ENCODE measurements at places on chromosomes 6 and 20.

DNA sequence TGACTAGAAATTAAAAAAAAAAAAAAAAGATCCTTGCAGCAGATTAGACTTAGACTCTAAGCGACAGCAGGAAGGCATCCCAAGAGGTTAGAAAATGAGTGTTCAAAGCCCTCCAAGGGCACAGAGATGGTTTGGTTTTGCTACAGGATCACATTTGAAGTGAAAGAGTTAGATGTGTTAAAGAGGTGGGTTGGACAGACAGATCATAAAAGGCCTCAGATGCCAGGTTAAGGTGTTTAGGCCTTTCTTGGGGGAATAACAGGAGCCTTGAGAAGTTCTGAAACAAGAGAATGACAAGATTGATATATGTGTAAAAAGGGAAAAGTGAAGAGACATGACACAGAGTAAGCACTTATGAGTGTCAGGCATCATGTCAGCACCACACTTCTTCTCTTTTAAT, 107.5 kb downstream of the FYN start:
- DNase-seq = no peak

GRCh38 chr6:104608101-104608500, 251.6 kb downstream of the HACE1 start:
- DNase-seq = no peak

DNA sequence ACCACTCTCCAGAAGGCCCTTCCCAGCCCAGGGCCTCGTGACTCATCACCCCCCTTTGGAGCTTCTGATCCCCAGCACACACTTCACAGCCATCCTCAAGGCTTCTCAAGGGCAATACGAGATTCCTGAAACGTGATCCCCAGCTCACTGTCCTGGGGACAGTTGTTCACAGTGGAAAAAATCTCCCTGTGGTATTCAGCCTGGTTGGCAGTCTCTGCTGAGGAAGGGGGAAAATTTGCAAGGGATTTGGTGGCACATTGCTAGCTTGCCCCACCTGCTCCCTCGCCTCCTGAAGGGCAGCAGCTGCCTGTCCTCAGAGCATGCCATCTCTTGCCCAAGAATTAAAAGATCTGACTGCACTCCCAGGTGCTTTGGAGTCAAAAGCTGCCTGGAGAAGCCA, 20.7 kb upstream of the PKHD1 start:
- DNase-seq = no peak

DNA sequence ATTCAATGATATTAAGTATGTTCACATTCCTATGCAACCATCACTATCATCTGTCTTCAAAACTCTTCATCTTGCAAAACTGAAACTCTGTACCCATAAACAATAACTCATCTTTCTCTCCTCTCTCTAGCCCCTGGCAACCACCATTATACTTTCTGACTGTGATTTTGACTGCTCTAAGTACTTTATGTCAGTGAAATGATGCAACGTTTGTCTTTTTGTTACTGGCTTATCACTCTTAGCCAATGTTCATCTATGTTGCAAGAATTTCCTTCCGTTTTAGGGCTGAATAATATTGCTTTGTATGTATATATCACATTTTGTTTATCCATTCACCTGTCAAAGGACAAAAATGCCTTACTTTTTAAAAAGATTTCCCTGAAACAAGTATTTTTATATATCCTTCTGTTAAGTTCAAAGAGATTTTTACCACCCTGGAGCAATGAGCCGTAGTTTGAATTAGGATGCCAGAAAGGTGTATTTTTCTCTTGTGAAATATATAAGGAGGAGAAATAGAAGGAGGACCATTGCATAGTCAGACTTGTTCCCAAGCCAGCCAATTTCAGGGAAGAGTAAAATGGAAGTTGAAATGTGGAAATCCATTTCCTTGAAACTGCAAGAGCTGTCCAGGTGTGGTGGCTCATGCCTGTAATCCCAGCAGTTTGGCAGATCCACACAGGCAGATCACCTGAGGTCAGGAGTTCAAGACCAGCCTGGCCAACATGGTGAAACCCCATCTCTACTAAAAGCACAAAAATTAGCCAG, 4.0 kb upstream of the CGAS start:
- no peak for DNase-seq

DNA sequence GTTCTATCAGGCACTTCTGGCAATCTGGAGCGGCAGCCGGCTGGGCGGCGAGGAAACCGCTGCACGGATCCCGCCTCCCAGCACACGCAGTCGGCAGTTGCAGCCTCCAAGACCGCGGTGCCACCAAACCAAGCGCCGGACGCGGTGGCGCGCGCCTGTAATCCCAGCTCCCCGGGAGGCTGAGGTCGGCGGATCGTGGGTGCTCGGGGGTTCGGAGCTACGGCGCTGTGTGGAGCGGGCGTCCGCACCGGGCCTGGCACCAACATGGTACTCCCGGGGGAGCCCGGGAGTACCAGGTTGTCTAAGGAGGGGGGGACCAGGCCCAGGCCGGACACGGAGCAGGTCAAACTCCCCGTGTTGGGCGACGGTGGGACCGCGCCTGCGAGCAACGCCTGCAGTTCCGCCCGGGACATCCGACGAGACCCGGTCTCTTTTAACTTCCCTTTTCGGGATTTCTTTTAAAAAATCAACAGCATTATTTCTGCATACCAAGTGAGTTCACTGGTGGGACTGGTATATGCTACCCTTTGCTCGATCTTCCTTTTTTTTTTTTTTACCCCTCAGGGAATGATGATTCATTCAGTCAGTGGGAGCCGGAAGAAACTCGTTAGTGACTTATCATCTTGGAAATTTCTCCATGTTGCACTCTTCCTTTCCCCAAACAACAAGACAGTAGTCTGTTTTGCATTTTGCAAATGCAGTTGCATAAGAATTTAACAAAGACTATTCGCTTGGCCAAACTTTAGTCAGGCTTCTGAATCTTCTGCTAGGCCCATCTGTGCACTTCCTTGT, 27.6 kb downstream of the ZNF311 start:
- DNase-seq = no peak

DNA sequence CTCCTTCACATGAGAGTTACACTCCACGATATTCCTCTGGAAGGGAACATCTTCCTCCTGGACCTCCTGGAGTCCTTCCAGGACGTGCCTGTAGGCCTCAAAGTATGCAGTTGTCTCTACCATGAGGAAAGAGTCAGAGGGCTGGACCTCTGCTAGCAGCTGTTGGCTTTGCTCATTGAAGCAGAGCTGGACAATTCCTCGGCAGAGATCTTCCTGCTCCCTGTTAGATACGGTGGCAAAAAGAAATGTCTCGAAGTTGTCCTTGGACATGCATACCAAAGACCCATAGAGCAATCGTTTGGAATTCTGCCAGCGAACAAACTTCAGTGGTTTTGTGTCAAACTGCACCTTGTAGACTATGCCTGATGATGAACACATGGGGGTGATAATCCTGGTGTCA, 7.7 kb downstream of the ZNFX1 start:
- DNase-seq = no peak

- no peak for DNase-seq
These were observed 77.3 kb downstream of the DTD1 start for GRCh38 chr20:18665135-18665534.

DNA sequence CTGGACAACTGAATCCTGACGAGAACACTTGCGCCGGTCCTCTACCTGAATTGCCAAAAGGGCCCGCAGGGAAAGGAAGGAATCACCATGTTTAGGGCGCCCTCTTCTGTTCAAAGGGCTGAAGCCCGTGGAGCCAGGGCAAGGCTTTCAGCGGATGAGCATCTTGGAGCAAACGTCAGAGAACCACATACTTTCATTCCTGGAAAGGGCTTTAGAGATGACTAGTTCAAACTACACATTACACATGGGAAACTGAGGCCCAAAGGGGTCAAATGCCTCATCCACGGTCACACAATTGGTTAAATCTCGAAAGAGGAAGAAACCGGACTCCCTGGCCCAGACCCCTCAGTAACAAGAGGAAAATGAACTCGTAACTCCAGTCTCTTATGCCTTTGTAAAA, 11.5 kb upstream of the ZNF133 start:
- peak; percentile 48 for DNase-seq

DNA sequence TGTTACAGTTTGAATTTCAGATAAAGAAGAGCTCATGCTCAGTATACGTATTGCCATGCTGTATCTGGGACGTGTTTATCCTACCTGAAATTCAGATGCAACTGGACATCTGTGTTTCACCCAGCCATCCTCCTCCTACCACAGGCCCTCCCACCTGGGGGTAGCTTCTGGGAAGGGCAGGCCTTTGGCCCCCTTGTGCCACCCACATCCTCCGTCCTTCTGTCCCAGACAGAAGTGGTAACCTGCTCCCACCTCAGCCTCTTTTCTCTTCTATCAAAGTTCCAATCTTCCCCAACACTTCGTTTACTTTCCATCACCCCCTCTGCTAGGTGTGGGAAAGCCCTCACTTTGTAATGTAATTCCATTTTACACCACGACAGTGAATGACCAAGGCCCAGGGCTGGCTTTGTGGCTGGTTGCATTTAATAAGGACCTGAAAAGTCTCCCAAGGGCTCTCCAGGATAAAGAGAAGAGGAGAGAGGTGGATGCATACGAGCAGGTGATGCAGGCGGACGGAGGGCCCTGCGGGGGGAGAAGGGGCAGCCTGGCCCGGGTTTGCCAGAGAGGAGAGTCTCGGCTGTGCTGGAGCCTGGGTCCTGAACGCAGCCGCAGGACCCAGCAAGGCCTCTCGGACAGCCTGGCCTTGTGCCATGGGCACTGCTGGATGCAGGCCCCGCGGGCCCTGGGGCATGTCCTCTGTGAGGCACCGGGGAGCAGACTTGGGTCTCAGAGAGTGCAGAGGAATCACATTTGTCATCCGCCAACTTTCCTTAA, 98.4 kb downstream of the PSMB1 start:
- no peak for DNase-seq

DNA sequence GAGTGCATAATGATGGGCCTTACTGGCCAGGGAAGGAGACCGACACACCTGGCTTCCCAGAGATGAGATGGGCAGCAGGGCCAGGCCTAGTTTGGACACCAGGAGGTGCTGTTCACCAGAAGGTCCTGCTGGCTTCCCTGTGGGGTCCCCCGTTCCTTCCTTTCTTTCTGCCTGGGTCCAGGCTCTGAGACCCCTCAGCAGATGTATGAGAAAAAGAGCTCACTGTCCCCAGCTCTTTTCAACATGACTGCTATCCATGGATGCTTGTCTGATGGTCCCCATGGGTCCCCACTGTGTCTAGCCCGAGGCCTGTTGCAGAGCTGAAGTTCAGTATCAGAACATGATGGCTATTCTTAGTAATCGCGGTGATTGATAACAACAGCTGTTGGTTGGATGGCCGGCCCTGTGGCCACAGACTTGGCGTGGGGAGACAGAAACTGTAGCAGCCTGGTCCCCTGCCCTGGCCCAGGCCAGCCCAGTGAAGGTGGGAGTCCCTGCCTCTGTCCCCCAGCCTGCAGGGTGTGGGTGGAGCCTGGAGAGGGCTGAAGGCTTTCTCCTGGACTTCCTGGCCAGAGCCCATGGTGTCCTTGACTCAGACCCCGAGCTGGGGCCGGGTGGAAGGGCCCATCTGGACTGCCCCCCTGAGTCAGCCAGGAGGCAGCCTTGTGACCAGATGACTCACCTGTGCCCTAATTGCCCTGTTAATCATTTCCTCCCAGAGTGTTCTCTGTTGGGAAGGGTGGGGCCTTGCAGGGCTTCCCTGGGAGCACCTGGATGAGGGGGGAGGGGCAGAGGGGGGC, 9.9 kb upstream of the BAK1 start:
- DNase-seq = no peak

- no peak for DNase-seq
These were observed 94.4 kb upstream of the TNFAIP3 start for GRCh38 chr6:137772541-137773250.

GRCh38 chr20:49479785-49480184, 2.7 kb downstream of the KCNB1 start:
- no peak for DNase-seq

- DNase-seq = no peak
These were observed 586 bp upstream of the LST1 start for GRCh38 chr6:31585491-31585890.

Measured in activated T-cell treated with anti-CD3 and anti-CD28 coated beads for 24 hours (primary cell).